Upper lobe of left lung (tissue), 6 donors: ENCODE measurements at places on chromosomes 4 and X. TPM values are rescaled to one million over a fixed set of nuclear protein-coding genes. Genes with fewer than 3 reads are reported as not detected.

- no peaks in the 10 kb centered on the region for H3K27me3 ChIP-seq
- no peak for DNase-seq
- no peak overlapping the region for H3K4me3 ChIP-seq
- H3K36me3 ChIP-seq: no peaks in the 10 kb centered on the region
- H3K4me1 ChIP-seq: no peaks in the 10 kb centered on the region
- no peak overlapping the region for H3K27ac ChIP-seq
Observed at GRCh38 chr4:111399623-111400022, 745.6 kb upstream of the FAM241A start.

GRCh38 chrX:87634361-87634760, 116.8 kb downstream of the KLHL4 start:
- no peak overlapping the region for H3K27ac ChIP-seq
- no peaks in the 10 kb centered on the region for H3K36me3 ChIP-seq
- no peaks in the 10 kb centered on the region for H3K27me3 ChIP-seq

GRCh38 chrX:8179656-8180055, 8.6 kb upstream of the VCX2 start:
- no peak overlapping the region for H3K4me3 ChIP-seq
- DNase-seq: no peak
- no peak overlapping the region for H3K27ac ChIP-seq
- no peaks in the 10 kb centered on the region for H3K27me3 ChIP-seq
- H3K36me3 ChIP-seq: no peaks in the 10 kb centered on the region
- no peaks in the 10 kb centered on the region for H3K4me1 ChIP-seq

GRCh38 chrX:55484948-55485347, 4.7 kb downstream of the USP51 start:
- H3K27ac ChIP-seq: no peak overlapping the region
- no peak for DNase-seq
- no peaks in the 10 kb centered on the region for H3K27me3 ChIP-seq
- no peak overlapping the region for H3K4me3 ChIP-seq
- no peaks in the 10 kb centered on the region for H3K4me1 ChIP-seq

Gene USP17L19
- total RNA-seq: not detected

Gene TCEAL4
- total RNA-seq: 78.2 TPM

Gene DGAT2L6
- total RNA-seq: not detected

GRCh38 chr4:94141001-94141400, 66.7 kb upstream of the SMARCAD1 start:
- DNase-seq: no peak
- H3K36me3 ChIP-seq: no peaks in the 10 kb centered on the region
- H3K4me1 ChIP-seq: no peaks in the 10 kb centered on the region
- H3K4me3 ChIP-seq: no peak overlapping the region
- H3K27me3 ChIP-seq: no peaks in the 10 kb centered on the region

DNA sequence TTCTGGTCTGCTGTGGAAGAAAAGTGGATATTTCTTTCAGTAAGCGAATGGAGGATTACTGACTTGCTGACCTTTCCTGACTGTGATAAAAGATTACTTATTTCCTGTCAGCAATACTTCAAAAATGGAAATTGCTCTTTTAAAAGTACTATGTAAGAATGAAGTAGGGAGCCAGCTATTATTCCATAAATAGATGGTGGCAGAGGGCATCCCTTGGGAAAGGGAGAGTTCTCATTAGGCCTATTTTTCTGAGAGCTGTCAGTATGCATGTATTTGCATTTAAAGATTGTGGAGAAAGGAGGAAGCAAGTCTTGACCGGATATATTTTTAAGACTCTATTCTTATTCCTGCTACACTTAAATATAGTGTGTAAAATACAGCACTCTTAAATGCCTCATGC, 37.2 kb downstream of the TMEM47 start:
- no peaks in the 10 kb centered on the region for H3K4me1 ChIP-seq
- no peak for DNase-seq
- H3K4me3 ChIP-seq: no peak overlapping the region
- H3K27me3 ChIP-seq: no peaks in the 10 kb centered on the region
- H3K27ac ChIP-seq: no peak overlapping the region

Gene PAGE5
- total RNA-seq: 0.43 TPM

Gene PCDH18
- total RNA-seq: 3.9 TPM
